EH (cell line): ENCODE measurements at places on chromosomes 16 and 17.

DNA sequence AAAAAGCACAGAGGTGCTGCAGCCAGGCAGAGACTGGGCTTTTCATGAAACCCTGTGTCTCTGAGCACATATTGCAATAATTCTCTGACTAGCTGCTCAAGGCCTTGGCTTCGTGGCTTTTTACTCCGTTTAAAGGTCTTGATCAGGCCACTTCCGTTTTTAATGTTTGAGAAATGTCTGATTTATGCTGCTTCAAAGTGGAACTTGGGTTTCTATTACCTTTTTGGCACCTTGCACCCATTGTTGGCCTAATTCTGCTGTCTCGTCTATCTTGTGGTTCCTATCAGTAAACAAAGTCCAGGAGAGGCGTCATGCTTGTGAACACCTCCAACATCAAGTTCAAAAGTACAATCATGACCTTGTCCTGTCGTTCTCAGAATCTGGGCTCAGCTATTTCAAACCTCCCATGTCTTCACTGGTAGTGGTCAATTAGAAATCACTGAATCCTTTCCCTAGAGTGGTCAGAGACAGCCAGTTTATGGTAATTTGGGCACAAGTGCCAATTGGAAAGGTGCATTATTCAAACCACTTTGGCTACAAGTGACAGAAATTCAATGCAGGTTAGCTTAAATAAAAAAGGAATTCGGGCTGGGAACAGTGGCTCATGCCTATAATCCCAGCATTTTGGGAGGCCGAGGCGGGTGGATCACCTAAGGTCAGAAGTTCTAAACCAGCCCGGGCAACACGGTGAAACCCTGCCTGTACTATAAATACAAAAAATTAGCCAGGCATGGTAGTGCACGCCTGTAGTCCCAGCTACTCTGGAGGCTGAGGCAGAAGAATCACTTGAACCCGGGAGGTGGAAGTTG is 33.3 kb upstream of the METTL9 start:
- DNase-seq: no peak

- no peak for DNase-seq
These were observed 9.3 kb upstream of the PRR14 start for GRCh38 chr16:30641378-30641982.

DNA sequence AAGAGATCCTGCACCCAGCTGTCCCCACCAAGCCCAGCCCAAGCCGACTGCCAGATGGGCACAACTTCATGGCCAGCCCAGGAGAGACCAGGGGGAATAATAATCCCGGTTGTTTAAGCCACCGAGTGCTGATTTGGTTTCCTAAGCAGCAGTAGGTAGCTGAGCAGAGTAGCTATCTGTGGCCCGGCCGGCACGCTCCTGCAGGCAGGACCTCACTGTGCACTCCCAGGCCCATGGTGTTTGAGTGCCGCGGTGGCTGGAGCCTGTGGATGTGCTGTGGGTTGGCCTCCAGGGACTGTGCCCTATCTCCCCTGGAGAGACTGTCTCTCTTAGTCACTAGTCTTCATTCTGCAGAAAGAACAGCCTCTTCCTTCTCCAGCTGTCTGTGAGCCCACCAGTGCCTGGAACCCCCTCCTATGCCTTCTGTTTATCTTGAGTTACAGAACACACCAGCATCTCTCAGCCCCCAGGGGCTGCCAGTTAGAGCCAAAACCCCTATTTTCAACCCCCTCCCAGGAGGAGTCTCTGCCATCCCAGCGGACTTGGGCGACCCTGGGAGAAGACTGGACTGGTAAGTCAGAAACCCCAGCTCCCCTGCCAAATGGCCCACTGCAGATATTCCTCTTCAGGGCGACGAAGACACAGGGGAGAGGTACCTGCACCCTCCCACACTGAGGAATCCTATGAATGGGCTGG is 152.0 kb downstream of the SDK2 start:
- DNase-seq: no peak

- DNase-seq: peak; percentile 61
These were observed 206.2 kb downstream of the PRKCB start for GRCh38 chr16:24041834-24042631.

GRCh38 chr17:1007310-1008007 is 10.5 kb downstream of the TIMM22 start:
- DNase-seq: no peak

GRCh38 chr16:89257281-89257731 is 39.8 kb downstream of the ZNF778 start:
- peak; percentile 30 for DNase-seq
